ENCODE measurements at places on chromosomes 6 and 20. TPM values are rescaled to one million over a fixed set of nuclear protein-coding genes. Genes with fewer than 3 reads are reported as not detected.

GRCh38 chr6:170297576-170298330 lies 6.9 kb upstream of the DLL1 start:
- no peak for DNase-seq

DNA sequence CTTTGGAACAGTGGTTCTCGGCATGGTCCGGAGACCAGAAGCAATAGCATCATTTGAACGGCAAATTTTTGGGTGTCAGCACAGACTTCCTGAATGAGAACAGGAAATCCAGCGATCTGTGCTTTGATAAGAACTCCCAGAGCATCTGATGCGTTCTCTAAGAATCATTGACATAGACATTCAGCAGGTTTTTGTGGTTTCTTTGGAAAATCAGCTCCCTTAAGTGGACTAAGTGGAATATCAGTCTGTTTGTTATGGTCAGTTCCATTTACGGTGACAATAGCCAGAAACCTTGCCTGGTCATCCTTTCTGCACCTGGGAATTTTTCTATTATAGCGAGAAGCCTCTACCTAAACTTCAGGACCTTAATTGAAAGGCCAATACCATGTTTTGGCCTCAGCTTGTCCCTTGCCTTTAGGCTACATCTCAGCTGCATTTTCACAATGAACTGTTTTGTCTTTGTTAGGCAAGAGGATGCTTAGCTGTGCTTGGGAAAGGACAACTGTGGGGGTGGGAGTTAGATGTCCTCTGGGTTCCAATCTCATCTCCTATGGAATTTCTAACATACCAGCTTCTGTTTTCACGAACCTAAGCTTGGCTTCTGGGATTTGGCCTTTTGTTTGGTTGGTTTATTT lies 299.7 kb downstream of the CDKAL1 start:
- no peak for DNase-seq

- DNase-seq: peak; percentile 85
Observed at GRCh38 chr6:12060780-12061609, 48.9 kb downstream of the HIVEP1 start.

DNA sequence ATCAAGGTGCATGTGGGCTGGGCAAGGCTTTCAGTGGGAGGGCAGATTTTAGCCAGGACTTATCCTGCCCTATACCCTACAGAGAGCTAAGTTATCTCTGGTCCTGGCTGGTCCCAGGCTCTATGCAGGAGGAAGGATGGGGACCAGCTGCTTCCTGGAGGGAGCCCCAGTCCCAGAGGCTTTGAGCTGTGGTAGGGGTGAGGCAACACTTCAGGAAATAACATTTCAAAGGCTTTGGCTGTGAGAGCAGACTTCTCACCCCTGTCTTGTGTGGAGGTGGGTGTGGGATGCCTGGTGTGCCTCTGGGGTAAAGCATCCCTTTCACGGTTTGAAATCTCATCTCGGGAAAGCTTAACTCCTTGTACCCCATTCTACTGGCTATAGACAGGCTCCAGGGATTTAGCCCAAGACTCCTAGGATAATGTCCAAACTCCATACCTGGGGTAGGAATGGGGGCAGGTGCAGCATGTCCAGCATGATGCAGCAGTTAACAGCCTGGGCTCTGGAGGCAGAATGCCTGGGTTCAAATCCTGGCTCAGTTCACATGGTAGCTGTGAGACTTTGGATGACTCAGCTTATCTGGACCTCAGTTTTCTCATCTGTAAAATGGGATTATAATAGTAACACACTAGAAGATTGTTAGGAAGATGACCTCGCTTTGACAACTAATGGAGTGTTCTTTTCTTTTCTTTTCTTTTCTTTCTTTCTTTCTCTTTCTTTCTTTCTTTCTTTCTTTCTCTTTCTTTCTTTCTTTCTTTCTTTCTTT lies 27.5 kb upstream of the SIRPA start:
- DNase-seq: no peak

The COL9A1 gene
- total RNA-seq: not detected

The SLC52A3 gene
- not detected for total RNA-seq

All from naive thymus-derived CD8-positive, alpha-beta T cell (primary cell).